ENCODE measurements at places on chromosomes 11 and 22.

- DNase-seq: no peak
Observed at GRCh38 chr11:61510166-61510919, 1.8 kb downstream of the LRRC10B start.

DNA sequence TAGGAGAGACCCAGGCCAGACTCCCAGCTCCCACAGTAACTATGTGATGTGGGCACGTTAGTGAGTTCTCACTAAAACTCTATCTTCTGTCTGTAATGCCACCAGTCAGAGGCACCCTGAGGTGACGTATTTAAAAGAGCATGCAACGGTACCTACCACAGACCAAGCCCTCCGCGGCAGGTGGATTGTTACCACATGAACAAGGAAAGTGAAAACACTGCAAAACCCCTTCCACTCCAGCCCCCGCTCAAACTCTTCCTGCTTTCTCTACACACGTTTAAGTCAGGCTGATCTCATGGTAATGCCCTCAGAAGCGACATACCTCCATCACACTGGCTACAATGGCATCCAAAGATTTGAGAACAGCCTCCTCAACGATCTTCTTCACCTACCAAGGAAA, 36.7 kb downstream of the SERPIND1 start:
- DNase-seq: peak; percentile 2

- no peak for DNase-seq
Observed at GRCh38 chr22:20015971-20016733, 471 bp downstream of the ARVCF start.

GRCh38 chr11:130652671-130653335, 204.4 kb downstream of the ADAMTS15 start:
- no peak for DNase-seq

GRCh38 chr11:7275133-7275532, 23.4 kb downstream of the SYT9 start:
- no peak for DNase-seq

DNA sequence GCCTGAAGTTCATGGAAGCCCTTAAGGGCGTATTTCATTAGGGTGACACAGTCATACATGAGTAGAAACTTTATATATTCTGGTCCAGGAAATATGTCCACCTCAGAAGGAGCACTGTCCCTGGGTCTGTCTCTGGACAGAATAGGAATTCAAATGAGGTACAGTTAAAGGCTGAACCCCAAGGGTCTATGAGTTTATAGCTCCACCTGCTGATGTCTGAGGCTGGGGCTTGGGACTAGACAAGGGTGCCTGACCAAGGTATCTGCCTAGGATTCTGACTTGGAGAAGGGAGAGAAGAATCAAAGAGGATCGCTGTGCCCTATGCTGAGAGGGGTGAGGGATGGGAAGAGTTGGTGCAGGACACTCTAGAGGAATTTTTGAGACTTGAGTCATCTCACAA, 14.9 kb downstream of the HEPHL1 start:
- DNase-seq: no peak

DNA sequence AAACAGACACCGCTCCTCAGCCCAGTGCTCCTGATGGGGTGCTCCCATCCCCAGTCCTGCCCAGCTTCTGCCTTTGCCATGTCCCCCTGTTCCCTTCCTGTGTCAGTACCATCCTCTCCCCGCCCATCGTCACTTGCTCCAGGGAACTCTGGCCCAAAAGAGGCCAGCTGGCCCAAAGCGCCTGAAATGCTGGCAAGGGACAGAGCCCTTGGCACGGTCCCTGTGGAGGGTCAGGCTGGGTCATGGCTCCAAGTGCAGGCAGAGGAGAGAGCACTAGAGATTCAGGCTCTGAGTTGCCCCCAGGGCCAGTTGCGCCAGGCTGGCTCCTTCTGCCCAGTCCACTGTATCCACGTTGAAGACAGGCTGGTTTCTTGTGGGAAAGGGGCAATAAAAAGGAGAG, 8.4 kb upstream of the HDHD5 start:
- DNase-seq: no peak

- no peak for DNase-seq
Observed at GRCh38 chr11:46240861-46241260, 36.6 kb upstream of the CREB3L1 start.

DNA sequence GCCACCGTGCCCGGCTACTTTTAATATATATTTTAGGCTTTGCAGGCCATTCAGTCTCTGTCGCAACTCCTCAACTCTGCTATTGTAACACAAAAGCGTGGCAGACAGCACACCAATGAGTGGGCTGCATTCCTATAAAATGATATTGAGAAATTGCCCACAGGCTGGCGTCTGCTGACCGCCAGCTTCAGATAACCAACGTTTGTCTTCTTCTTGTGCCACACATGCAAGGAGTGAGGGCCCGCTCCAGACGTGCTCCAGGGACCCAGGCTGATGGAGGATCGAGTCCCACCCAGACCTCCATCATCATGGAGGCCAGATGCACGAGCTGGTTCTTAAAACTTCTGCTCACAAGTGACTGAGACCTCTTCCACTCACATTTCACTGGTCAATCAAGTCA, 35.4 kb upstream of the LINC01488 start:
- no peak for DNase-seq

- no peak for DNase-seq
Observed at GRCh38 chr11:72562431-72562830, 111.8 kb downstream of the PDE2A start.

GRCh38 chr11:108890482-108891105, 225.7 kb downstream of the DDX10 start:
- no peak for DNase-seq

All from stimulated activated CD8-positive, alpha-beta memory T cell treated with anti-CD3 and anti-CD28 coated beads, Interleukin-4, amount 100 ng/mL, for 4 hours (primary cell).